ENCODE measurements at places on chromosomes 12 and 14. TPM values are rescaled to one million over a fixed set of nuclear protein-coding genes. Genes with fewer than 3 reads are reported as not detected.

The KDM2B gene
- total RNA-seq: 28.8 TPM

The ATL1 gene
- total RNA-seq: 15.1 TPM

The C12orf50 gene
- total RNA-seq: not detected

The AKAP6 gene
- 2.1 TPM for total RNA-seq

The FAM161B gene
- total RNA-seq: 6.0 TPM

The CD4 gene
- 3.2 TPM for total RNA-seq

The EID3 gene
- 10.3 TPM for total RNA-seq

The GPR68 gene
- 3.4 TPM for total RNA-seq

The SCNN1A gene
- 0.85 TPM for total RNA-seq

The HOXC10 gene
- total RNA-seq: not detected

The ETFBKMT gene
- total RNA-seq: 4.4 TPM

The ZBTB1 gene
- total RNA-seq: 55.6 TPM

All from hair follicle dermal papilla cell (primary cell).